H1 (cell line): ENCODE measurements at places on chromosomes 6 and 20.
A peak's percentile ranks its signal among the peaks of the same experiment; 100 is the strongest.

GRCh38 chr6:134317471-134318131, at the start of gene SGK1:
TSS of gene SGK1 (minus strand) at chr6:134318112. CDS start at chr6:134317460, 652 bp downstream.
- no peak for DNase-seq

GRCh38 chr20:59925899-59926298, 7.5 kb downstream of the SYCP2 start:
- DNase-seq, result no peak

DNA sequence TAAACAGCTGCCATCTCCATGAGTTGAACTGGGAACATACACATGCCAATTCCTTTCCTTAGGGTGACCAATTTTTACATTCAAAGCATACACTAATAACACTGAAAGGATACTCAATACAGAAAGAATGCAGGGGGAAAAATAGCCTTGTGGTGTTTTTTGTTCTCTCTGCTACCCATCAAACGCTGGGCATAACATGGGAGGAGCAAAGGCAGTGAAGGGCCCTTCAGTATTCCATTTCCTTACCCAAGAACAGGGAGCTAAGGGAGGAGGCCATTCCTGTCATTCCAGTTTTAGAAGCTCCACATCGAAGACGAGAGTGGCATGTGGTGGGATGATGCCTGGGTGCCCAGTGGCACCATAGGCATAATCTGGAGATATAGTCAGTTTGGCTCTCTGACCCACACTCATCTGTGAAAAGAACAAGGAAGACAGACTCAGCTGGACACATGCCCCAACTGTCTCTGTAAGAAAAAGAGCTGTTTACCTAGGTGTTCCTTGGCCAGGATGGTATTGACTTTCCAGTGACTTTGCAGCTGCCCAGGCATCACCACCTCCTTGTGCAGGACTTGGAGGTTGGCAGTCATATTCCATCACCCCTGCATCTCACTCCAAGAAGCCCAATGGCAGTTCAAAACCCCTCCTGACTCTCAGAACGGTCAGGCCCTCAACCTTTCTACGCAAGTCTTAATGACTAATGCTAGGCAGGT, 20.9 kb downstream of the FKBP1A start:
- DNase-seq, result no peak

GRCh38 chr20:48571949-48572847, 255.6 kb downstream of the PREX1 start:
- no peak for DNase-seq

DNA sequence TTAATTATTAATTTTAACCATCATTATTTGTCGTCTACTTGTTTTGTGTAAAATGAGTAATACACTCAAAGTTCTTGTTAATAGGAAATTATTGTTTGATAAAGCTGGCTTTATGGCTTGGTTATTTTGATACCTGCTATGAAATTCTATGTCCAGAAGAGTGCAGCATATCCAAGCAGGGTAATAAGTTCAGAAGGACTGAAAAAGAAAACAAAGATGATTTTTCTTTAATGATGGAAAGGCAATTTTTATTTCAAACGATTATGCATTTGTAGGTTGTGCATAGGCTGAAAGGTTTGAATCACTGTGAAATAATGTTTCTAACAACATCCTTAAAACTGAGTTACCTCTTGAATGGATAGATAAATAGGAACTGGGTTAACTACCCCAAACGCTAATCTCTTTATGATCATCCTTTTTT, 1.4 kb upstream of the MAN1A1 start:
- no peak for DNase-seq

DNA sequence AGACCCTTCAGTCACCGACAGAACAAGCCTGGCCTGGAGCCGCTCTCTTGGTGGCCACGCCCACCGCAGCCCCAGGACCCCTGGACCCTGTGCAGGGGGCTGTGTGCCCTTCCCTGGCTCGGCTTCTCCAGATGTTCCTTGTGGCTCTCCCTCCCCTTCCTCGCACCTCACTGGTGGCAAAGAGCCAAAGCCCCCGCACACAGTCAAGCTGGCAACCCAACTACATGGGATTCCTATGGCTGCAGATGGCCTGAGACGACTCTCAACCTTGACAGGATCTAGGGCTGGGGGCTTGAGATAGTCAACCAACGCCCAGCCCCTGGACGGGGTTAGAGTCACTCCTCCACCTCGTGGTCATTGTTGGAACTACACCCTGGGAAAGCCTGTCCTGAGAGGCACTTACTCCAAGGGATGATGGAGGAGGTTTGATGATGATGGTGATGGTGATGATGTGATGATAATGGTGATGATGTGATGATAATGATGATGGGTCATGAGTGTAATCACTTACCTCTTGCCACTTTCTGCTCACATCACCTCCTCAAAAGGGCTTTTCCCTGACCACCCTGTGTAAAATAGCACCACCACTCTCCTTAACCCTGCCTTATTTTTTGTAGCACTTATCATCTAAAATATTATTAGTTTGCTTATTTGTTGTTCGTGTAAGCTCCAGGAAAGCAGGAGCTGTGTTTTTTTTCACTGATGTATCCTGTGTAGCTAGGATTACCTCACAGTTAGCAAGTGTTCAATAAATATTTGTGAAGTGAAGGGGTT, 278.4 kb downstream of the LRFN2 start:
- DNase-seq, result peak; percentile 98

DNA sequence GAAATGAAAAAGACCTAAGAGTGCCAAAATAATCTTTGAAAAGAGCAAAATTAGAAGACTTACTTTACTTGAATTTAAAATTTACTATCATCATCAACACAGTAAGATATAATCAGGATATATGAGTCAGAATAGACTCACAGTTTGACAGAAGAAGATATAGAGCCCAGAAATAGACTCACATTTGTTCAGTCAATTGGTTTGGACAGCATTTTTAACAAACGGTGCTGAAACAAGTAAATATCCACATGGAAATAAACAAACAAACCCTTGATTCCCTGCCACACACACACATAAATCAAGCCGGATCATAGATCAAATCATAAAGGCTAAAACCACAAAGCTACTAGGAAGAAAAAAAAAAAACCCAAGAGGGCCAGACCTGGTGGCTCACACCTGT, 291.1 kb downstream of the ADGRG6 start:
- DNase-seq, result no peak

- DNase-seq, result no peak
Observed at GRCh38 chr6:45084257-45084656, 243.9 kb upstream of the RUNX2 start.

DNA sequence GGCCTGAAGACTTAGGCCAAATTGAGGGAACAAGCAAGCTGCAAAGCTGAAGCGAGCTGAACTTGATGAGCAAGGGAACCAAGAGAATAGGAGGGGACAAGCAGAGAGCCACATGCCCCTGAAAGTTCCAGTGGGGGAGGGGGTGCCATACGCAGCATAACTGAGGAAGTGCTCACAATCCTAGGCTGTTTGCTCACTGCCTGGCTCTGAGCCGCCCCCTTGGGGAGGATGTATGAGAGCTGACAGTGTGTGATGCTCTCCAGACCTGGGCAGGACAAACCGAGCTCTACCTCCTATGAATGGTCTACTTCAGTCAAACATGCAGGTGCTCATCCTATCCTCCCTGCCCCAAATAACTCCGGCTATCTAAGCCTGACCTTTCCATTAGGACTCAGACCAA, 52.1 kb downstream of the FAXC start:
- DNase-seq, result no peak

GRCh38 chr6:21031182-21031581, 496.9 kb downstream of the CDKAL1 start:
- no peak for DNase-seq

DNA sequence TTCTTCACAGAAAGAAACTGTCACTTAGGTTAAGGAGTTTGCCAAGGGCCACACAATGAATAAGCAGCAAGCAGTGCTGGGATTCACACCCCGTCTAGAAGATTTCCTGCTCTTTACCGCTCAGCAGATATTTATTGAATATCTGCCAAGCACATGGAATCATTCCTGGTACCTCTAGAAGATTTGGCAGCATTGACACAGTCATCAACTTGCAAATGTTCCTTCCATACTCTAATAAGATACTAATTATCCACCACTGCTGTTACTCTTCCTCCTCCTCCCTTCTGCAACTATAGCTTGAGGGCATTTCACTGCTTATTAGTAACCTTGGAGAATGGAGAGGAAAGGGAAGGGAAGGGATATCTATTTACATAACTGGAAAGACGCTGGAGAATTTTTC, 13.0 kb downstream of the MOXD1 start:
- DNase-seq, result no peak

DNA sequence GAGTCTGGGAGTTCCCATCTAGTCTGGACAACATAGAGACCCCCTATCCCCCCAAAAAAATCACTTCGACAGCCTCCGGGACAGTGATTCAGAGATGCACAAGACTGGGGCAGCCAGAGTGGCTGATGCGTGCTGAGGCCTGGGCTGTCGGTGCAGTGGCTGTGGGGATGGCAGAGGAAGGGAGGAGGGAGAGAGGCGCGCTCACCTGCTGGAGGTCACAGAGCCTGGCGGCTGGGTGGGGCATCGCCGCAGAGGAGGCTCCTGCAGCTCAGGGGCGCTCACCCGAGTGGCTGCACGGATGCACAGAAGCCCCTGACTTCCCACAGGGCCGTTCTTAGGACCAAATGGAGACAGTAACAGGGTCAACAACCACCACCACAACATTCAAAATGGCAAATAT, 182.8 kb downstream of the SMOC2 start:
- no peak for DNase-seq

DNA sequence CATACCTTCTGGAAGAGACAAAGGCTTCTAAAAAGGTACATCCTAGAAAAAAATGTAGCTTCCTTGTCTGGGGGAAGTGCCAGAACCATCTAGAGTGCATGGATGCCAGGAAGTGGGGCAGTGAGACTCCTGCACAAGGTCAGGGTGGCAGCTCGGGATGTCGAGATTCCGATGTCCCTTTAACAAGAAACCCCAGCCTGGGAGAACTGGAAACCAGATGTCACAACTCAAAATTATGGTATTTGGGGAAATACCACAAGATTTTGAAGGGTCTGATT, 168.4 kb downstream of the ZDHHC14 start:
- DNase-seq, result no peak

DNA sequence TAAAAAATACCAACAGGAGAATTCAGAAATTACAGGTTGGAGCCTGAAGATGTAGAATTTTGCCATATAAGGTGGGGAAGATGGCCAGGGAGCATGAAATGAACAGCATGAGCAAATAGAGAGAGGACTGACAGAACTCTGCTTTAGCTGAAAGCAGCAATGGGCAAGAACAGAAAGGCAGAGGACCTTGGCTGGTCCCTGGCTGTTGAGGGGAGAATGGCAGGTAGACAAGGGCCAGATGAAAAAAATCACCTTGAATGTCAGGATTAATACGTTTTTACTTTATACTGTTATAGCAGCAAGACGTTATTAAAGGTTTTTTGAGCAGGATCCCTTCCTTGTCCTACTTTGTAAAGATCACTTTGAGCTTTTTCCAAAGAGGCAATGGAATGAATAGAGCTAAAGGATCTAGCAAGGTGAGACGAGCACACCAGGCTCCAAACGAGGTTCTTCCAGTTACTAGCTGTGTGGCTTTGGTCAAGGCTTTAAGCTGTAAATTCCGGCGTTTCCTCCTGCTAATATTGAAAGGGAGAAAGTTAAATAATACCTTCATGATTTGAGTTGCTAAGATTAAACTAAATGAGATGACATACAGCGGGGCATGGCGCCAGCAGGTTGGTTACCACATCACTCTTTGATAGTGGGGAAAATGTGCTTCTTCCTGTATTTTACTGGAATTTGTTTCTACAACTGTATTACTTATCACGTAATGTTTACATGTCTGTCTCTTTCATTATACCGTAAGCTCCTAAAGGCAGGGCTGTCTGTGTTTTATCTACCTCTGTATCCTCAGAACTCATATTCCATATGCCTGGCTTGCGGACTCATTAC, 776 bp downstream of the PPIL1 start:
- DNase-seq, result no peak

- DNase-seq, result no peak
Observed at GRCh38 chr6:4370066-4370465, 234.7 kb upstream of the ECI2 start.

- no peak for DNase-seq
Observed at GRCh38 chr6:148329596-148330381, 12.8 kb upstream of the SASH1 start.

- DNase-seq, result no peak
Observed at GRCh38 chr20:12211361-12211760, 293.7 kb downstream of the BTBD3 start.

GRCh38 chr6:136591617-136592016, 41.4 kb upstream of the MAP7 start:
- no peak for DNase-seq

GRCh38 chr20:44001667-44002596, 87.3 kb downstream of the TOX2 start:
- no peak for DNase-seq

DNA sequence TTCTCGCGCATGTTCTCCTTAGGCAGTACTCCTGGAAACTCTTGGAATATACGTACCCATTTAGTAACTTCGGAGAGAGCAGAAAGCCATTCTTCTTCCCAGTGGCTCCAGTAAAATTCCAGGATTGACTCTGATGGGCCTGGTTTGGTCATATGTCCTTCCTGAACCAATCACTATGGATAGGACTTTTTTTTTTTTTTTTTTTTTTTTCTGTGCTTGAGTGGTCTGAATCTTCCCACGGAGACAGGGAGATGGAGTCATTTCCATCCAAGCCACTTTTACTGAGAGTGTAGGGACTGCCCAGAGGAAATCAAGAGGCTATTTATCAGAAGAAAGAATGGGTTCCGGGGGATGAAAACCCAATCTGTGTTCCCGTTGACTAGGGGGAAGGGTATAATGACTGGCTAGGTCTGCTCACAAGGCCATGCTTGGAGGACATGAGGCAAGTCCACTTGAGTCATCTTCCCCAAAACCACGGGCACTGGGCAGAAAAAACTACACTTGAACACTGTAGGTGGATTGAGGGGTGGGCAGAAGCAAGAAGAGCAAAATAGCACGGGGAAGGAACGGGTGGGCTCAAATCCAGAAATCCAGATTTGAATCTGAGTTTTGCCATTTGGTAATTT, 35.4 kb upstream of the MRPS18A start:
- DNase-seq, result no peak

- DNase-seq, result no peak
Observed at GRCh38 chr6:124793398-124793797, 168.8 kb upstream of the RNF217 start.

DNA sequence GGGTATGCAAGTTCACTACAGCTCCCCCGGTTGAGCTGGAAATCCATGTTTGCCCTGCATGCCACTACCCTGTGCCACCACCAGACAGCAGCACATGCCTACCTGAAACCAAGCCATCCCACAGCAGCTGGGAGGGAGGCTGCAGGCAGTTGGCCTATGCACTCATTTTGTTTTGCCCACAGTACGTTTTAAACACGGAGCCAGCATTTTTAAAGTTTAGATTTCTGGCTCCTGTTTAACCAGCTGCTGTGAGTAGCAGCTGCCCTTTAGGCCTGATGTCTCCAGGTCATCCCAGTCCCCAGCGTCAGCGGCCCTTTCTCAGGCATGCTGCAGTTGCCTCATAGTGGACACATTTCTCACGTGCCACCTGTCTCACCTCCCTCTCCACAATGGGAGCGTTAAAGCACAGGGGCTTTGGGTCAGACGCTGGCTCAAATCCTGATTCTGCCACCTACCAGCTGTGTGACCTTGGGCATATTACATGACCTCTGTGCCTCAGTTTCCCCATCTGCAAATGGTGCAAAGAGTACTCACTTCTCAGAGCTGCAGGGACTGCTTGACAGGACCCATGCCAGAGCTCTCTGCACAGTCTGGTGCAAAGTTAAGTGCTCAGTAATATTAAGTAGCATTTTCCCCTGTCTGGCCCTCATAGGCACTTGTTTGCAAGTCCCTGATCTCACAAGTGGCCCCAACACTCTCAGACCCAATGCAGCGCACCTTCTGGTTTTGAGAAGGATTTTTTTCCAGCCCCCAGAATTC, 8.2 kb upstream of the UBE2V1 start:
- DNase-seq, result peak; percentile 66

- DNase-seq, result no peak
Observed at GRCh38 chr6:71349976-71350615, 61.5 kb downstream of the OGFRL1 start.

GRCh38 chr20:14612391-14612790, 275.0 kb upstream of the FLRT3 start:
- DNase-seq, result no peak
